ENCODE measurements at places on chromosomes 2 and 18.

- DNase-seq: no peak
Observed at GRCh38 chr2:162926501-162926900, 87.9 kb upstream of the KCNH7 start.

DNA sequence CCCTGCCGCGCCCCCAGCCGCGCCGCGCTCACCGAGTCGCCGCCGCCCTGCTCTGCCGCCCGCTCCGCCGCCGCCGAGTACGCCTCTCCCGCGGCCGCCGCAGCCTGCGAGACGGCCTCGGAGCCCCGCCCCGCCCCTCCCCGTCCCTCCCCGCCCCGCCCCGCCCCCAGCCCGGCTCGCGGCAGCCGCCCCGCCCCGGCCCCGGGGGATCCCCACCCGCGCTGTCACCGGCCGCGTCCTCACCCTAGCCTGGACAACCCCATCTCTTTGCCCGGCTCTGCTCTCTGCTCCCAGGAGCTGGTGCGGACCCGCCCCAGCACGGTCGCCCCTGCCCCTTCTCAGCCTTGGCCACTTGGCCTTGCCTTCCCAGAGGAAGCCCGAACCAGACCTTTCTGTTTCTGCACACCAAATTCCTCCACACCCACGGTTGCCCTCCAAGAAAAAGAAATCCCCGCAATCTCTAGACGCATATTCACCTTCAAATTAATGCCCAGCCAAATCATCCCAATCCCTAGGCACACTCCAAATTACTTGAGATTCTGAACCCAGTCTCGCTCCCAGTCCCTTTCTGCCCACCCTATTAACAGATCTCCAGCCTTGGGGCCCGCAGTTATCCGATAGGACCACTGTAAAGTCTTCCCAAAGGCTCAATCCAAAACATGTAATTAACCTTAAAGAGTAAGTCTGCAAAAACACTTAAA lies at the start of gene CYRIA:
CYRIA (minus strand) TSS at position 87 of the 701 bp plus-strand sequence. CDS start 77,715 bp downstream, outside the sequence.
- DNase-seq: peak; percentile 39

- DNase-seq: peak; percentile 41
Observed at GRCh38 chr18:3223356-3223755, 3.6 kb upstream of the MYOM1 start.

GRCh38 chr2:122100346-122100745 lies 344.9 kb downstream of the TSN start:
- DNase-seq: no peak

DNA sequence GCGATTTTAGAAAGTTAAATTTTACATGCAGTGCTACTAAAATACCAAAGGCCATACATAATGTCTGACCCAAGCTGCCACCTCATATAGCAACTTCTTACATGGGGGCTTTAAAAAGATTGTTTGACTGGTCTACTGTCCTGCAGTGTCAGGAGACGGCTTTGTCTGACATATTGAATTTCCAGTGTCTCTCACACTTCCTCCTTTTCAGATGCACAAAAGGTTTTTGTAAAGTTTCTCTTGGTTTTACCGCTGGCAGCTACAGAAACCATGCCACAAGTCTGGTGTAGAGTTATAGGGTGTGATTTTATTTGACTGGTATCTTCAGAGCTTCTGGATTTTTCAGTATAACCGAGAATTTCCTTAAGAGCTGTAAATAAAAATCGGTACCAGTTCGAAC lies 1.1 kb upstream of the ASAP2 start:
- DNase-seq: no peak

GRCh38 chr2:167692191-167692590 lies 555.2 kb downstream of the STK39 start:
- DNase-seq: no peak

DNA sequence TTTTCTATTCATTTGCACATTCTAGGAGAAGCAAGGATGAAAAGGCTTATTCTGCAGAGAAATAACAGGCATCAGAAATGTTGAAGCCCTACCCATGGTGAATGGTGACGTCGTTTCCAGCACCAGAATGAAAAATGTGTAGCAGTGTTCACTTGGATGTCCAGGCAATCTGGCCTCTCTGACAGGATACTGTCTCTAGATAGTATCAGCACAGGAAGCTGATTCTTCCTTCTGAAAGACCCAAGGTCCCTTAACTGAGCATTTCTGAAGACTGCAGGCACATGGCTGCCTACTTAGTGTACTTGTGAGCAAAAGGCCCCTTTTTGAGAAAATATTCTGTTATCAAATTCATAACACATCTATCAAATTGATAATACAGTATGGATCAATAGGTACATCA lies 234.1 kb downstream of the XIRP2 start:
- DNase-seq: no peak

GRCh38 chr2:122148128-122148767 lies 392.8 kb downstream of the TSN start:
- DNase-seq: no peak

- DNase-seq: no peak
Observed at GRCh38 chr2:164803776-164804466, 37.7 kb downstream of the COBLL1 start.
